ENCODE measurements at places on chromosomes 3 and 15.

DNA sequence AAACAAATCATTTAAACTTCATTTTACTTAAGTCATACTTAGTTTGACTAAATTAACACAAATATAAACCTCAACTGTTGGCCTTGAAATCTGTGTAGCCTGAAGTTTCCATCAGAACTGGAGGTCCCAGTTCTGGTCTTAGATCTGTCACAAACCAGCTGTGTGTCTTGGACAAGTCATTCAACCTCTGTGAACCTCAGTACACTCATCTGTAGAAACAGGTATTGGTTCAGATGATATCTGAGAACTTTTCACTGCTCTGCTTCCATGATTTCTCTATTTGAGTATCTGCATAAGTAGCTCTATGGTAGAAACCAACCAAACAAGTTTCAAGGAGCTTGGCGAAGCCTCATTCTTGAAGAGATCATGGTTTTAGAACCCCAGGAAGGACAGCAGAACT is 60.4 kb upstream of the SLC2A2 start:
- no peak for DNase-seq

DNA sequence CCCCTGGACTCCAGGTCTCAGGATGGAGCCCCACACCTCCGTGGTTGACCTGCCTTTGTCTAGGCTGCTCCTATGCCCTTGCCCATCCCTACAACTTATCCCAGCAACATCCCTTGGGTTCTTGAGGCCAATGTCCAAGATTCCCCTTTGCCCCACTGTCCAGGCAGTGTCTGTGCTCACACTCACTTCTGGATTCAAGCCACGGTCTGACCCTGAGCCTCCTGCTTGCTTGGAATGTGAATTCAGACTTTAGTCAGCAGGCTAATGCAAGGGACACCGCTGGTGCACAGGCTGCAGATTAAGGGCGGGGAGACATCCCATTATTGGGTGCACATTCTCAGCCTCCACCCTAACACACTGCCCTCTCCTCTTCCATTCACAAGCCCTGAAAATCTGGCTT is 154.1 kb downstream of the WNT5A start:
- DNase-seq: no peak

DNA sequence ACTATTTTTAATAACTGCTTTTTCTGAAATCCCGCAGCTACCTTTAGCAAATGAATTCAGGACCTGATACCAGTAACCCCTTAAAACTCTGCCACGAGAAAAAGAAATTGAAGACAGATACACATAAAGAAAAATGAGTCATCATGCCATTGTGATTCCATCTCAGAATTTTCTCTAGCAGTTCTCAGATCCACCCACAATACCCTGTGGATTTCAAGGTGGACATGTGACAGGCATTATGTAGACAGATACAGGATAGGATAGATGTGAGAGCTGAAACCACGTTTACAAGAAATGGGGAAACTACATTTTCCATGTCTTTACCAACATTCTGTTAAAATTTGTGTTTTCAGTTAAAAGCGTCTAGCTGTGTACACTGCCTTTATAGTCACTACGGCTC is 291.9 kb upstream of the NR2F2 start:
- no peak for DNase-seq

GRCh38 chr3:8491271-8492144 is 10.1 kb upstream of the LMCD1 start:
- no peak for DNase-seq

DNA sequence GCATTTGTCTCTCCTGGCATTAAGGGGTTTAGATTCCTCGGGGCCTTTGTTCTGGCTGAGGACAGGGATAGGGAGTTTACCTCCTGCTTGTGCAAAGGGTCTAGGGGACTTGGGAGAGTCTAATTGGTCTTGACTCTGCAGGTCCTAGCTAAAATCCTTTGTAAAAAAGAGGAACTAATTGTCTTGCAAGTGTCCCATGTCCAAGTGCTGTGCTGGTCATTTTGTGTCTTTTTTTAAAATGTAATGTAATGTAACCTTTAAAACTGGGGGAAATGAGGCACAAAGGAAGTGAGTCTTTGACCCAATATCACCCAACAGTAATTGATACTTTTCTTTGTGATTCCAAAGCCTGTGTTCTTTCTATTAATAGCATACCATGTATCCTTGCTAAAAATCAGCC is 14.9 kb upstream of the C3orf80 start:
- DNase-seq: no peak

- no peak for DNase-seq
These were observed 8.3 kb upstream of the THSD4 start for GRCh38 chr15:71106802-71107500.

- DNase-seq: no peak
These were observed 74.0 kb downstream of the UBE2E2 start for GRCh38 chr3:23276913-23277658.

GRCh38 chr3:38480930-38481329 is 15.2 kb upstream of the EXOG start:
- no peak for DNase-seq

GRCh38 chr3:71708476-71709105 is 16.6 kb downstream of the EIF4E3 start:
- DNase-seq: no peak

GRCh38 chr15:50907601-50908208 is 778 bp upstream of the AP4E1 start:
- DNase-seq: no peak

GRCh38 chr15:73540161-73540560 is 93.0 kb downstream of the NPTN start:
- no peak for DNase-seq

- no peak for DNase-seq
These were observed 1.1 kb downstream of the MCF2L2 start for GRCh38 chr3:183427196-183427875.

- DNase-seq: no peak
These were observed at the start of gene ZBED2 for GRCh38 chr3:111595232-111595631. Gene ZBED2, minus strand, starts transcription at chr3:111595346. Its CDS starts 1,145 bp downstream, at chr3:111594201.

DNA sequence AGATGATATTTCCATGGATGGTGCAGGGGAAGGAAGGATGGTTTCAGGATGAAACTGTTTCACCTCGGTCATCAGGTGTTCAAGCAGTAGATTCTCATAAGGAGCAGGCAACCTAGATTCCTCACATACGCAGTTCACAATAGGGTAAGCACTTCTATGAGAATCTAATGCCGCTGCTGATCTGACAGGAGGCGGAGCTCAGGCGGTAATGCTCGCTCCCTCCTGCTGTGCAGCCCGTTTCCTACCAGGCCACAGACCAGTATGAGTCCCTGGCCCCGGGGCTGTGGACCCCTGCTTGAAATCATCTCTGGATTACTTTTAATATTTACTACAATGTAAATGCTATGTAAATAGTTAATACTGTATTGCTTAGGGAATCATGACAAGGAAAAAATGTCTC is 241.8 kb downstream of the ROBO2 start:
- DNase-seq: no peak

GRCh38 chr3:25768851-25769250 is 14.4 kb downstream of the NGLY1 start:
- no peak for DNase-seq

- DNase-seq: no peak
These were observed 8.4 kb downstream of the RTP1 start for GRCh38 chr3:187205683-187206082.
